Upper lobe of left lung (tissue), 6 donors: ENCODE measurements at places on chromosomes 16 and 17.
A peak's percentile ranks its signal among the peaks of the same experiment; 100 is the strongest.

- peak overlapping the region; percentile 70 for H3K27ac ChIP-seq
- no peak overlapping the region for H3K4me3 ChIP-seq
- H3K36me3 ChIP-seq, result no peaks in the 10 kb centered on the region
- no peak for DNase-seq
Observed at GRCh38 chr16:67404740-67405226, 11.5 kb upstream of the TPPP3 start.

DNA sequence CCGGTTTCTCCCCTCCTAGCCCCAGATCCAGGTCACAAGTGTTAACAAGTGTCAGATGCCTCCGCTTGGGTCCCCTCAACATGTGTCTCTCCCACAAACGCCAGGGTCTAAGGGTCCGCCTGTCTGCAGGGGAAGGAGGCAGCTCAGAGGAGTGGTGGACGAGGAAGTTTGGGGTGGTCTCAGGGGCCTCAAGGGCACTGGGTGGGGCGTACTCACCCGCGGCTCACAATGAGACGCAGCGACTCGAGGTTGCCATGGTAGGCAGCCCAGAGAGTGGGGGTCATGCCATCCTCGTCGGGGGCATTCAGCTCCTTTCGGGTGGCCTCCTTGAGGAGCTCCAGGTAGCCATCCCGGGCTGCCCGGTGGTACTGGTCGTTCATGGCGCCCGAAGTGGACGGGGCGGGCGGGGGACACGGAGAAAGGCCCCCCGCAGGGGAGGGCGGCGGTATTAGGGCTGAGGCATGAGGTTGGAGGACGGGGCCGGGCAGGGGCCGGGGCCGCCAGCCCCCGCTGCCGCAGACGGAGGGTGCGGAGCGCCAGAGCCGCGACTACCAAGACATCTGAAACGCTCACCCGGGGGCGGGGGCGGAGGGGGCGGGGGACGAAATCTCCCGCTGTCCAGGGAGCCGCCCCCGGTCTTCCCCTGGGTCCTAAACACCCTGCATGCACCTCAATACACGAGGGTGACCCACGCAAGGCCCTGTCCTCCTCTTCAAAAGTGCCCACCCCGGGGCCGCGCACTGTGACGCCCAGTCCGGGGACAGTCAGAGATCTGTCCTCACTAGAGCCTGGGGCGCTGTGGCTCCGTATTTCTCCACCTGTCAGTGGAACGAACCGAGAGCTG lies at the start of gene USH1G:
Gene USH1G, minus strand, starts transcription at position 562 of the 844 bp plus-strand sequence. Its CDS starts 182 bp downstream, at position 380.
- H3K36me3 ChIP-seq, result no peaks in the 10 kb centered on the region
- H3K27me3 ChIP-seq, result no peaks in the 10 kb centered on the region
- peaks cover 22% of the 10 kb centered on the region for H3K4me1 ChIP-seq
- peak; percentile 75 for DNase-seq
- no peak within 1 kb of the TSS for H3K27ac ChIP-seq

- no peak for DNase-seq
- H3K27ac ChIP-seq, result no peak overlapping the region
- H3K4me3 ChIP-seq, result no peak overlapping the region
- H3K27me3 ChIP-seq, result no peaks in the 10 kb centered on the region
- H3K4me1 ChIP-seq, result no peaks in the 10 kb centered on the region
Observed at GRCh38 chr16:72673118-72673517, 374.8 kb downstream of the ZFHX3 start.

- no peak for DNase-seq
- no peaks in the 10 kb centered on the region for H3K4me1 ChIP-seq
- no peaks in the 10 kb centered on the region for H3K27me3 ChIP-seq
- no peak overlapping the region for H3K4me3 ChIP-seq
- no peaks in the 10 kb centered on the region for H3K36me3 ChIP-seq
- H3K27ac ChIP-seq, result no peak overlapping the region
Observed at GRCh38 chr16:2792940-2793339, 5.3 kb upstream of the PRSS41 start.

DNA sequence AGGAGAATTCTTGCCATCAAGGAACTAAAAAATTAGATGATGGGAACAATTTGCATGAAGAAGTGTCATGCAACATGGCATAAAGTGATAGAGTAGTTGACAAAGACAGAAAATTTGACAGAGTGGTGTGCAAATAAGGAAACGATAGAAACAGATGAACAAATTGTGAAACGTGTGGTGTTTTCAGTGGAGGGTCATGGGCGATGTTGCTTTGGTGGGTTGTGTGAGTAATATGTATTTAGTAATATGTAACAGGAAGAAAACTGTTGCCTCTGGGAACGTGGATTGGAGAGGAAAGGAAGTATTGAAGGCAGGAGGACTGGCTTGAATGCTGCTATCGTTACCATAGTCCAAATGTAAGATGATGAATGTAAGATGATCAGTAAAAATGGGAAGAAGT lies 3.6 kb downstream of the COX10 start:
- no peak for DNase-seq
- peaks cover 15% of the 10 kb centered on the region for H3K36me3 ChIP-seq
- peaks cover 20% of the 10 kb centered on the region for H3K4me1 ChIP-seq
- no peak overlapping the region for H3K4me3 ChIP-seq
- no peaks in the 10 kb centered on the region for H3K27me3 ChIP-seq

GRCh38 chr17:77704048-77704815 lies 254.3 kb upstream of the TNRC6C start:
- H3K27me3 ChIP-seq, result no peaks in the 10 kb centered on the region
- no peaks in the 10 kb centered on the region for H3K4me1 ChIP-seq
- H3K36me3 ChIP-seq, result no peaks in the 10 kb centered on the region
- DNase-seq, result no peak
- H3K27ac ChIP-seq, result no peak overlapping the region
- no peak overlapping the region for H3K4me3 ChIP-seq

DNA sequence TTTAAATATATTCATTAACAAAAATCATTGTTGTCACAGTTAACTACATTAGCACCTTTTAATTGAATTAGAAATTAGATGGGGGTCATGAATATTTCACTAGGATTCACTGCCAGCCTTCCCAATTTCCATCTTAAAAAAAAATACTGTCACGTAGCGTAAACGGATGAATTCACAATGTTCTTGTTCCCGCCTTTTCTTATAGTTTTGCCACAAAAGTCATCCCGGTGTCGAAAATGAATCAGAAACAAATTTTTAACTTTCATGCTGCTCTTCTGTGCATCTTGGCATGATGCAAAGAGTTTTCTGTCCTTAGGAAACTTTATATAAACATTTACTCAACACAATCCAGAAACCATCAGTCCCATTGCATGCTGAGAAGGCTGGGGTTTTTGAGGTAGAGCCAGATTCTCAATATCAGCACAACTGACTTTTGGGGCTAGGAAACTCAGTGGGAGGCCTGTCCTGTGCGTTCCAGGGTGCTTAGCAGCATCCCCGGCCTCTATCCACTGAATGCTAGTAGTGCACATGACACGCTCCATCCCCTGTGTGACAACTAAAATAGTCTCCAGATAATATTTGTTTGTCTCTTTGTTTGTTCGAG lies 252.9 kb upstream of the XYLT1 start:
- no peaks in the 10 kb centered on the region for H3K27me3 ChIP-seq
- H3K4me3 ChIP-seq, result no peak overlapping the region
- no peak overlapping the region for H3K27ac ChIP-seq

DNA sequence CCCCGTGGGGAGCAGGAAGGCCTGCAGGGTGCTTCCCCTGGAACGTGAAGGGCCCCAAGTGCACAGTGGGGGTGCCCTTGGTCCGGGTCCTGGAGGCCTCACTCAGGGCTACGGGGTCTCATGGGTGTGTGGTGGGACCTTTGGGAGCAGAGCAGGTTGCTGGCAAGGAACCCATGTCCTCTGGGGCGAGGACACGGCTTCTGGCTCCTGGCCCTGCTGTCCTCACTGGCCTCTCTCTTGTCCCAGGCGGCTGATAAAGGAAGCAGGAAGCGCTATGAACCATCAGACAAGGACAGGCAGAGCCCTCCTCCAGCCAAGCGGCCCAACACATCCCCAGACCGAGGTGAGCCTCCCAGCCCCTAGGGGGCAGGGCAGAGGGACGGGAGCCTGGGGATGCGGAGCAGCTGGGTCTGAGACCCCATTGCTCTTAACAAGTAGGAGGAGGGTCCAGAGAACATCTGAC lies 9.8 kb upstream of the IL17C start:
- no peaks in the 10 kb centered on the region for H3K4me1 ChIP-seq
- no peak overlapping the region for H3K4me3 ChIP-seq

DNA sequence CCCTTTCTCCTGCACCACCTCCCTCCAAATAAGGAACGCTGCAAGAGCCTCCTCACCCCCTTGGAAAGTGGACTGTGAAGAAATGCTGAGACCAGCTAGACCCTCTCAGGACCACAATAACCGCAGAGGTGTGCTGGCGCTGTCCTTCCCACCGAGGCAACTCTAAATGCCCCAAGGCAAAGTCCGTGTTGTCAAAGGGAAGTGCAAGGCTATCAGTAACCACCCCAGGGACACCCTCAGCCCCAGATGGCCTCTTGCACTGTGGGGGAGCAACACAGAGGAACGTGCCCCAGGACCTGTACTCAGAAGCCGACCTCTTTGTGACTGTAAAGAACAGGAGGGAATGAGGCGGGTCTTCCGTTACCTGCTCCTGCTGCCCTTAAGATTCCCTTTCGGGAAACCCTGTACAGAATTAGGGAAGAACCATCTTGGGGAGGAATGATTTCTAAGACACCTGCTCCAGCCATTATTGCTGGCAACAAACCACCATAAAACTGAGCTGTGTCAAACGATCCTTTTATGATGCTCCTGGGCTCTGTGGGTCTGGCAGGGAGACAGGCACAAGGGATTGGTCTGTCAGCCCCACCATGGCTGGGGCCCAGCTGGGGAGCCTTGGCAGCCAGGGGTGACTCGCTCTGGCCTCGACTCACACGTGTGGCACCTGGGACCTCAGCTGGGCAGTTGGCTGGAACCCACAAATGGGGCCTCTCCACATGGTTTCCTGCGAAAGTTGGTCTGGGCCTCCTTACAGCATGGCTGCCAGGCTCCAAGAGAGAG lies 14.6 kb upstream of the MED9 start:
- no peaks in the 10 kb centered on the region for H3K27me3 ChIP-seq
- H3K4me3 ChIP-seq, result no peak overlapping the region
- peak; percentile 43 for DNase-seq
- H3K4me1 ChIP-seq, result no peaks in the 10 kb centered on the region
- H3K36me3 ChIP-seq, result no peaks in the 10 kb centered on the region
- no peak overlapping the region for H3K27ac ChIP-seq
